ENCODE measurements at places on chromosomes 7 and 10. TPM values are rescaled to one million over a fixed set of nuclear protein-coding genes. Genes with fewer than 3 reads are reported as not detected.

The TMEM130 gene
- 0.17 TPM for total RNA-seq

The PGAM1 gene
- 207 TPM for total RNA-seq

The VAX1 gene
- total RNA-seq, result 0.58 TPM

The COBL gene
- 25.7 TPM for total RNA-seq

The GJD4 gene
- total RNA-seq, result 0.17 TPM

The TMEM60 gene
- 16.1 TPM for total RNA-seq

The MMRN2 gene
- 5.5 TPM for total RNA-seq

The GDF10 gene
- total RNA-seq, result 0.57 TPM

The KIAA1549 gene
- 24.4 TPM for total RNA-seq

DNA sequence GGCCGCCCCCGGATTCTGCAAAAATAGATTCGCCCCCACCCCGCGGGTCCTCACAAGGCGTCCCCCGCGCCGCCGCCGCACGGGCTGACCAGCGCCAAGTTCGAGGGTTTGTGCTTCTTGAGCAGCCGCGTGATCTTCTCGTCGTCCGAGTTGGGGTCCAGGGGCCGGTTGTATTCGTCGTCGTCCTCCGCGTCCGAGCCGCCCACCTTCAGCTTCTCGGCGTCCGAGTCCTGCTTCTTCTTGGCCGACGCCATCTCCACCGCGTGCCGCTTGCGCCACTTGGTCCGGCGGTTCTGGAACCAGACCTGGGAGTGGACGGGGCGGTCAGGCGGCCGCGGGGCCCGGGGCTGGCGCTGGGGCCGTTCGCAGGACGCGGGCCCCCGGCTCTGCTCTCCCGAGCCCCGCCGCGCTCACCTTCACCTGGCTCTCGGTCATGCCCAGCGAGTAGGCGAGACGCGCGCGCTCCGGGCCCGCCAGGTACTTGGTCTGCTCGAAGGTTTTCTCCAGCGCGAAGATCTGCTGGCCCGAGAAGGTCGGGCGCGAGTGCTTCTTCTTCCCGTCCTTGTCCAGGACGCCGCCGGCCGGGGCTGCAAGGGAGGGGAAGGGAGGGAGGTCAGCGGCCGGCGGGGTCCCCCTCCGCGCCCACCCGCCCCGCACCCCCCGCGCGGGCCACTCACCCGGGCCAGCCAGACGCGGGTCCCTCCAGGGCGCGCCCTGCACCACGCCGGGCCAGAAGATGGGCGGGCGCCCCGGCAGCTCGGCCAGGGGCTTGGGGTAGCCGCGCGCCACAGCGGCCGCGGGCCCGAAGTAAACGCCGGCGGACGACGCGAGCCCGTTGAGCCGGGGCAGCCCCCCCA is 853 bp downstream of the NKX6-2 start:
- DNase-seq, result no peak

DNA sequence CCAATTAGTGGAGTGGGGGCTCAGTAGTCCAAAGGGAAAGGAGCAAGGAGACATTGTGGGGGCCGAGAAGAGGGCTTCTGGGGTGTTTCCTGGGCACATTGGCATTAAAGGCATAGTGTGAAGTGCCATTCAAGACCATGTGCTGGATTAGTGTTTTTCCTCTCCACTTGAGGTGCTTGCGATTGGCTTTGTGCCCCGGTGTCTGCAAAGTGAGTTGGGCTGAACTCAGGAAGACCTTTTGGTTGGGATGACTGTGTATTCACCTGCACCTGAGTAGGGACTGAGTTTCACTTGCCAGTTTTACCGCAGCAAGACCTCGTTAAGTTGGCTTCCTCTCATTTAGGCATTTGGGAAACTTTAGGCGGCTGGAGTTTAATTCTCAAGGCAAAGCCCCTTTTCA is 73.0 kb downstream of the TCF7L2 start:
- no peak for DNase-seq

GRCh38 chr7:91784469-91784868 is 96.0 kb downstream of the MTERF1 start:
- no peak for DNase-seq

DNA sequence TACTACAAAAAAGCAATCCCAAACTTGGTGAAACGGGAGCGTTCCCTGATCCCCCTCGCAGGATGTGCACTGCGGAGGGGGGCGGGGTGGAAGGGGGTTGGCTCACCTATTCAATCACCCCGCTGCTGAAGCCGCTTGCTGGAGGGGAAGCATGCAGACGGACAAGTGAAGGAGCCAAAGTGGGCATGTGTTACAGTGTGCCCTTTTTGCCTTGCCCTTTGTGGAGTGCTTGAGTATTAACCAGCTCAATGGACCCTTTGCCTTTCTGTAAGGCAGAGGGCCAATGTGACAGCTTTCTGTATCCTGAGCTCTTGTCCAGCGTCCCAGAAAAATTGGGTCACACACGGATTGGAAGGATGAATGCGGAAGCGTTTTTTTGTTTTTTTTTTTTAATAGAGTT is 348.9 kb upstream of the NPSR1 start:
- no peak for DNase-seq

DNA sequence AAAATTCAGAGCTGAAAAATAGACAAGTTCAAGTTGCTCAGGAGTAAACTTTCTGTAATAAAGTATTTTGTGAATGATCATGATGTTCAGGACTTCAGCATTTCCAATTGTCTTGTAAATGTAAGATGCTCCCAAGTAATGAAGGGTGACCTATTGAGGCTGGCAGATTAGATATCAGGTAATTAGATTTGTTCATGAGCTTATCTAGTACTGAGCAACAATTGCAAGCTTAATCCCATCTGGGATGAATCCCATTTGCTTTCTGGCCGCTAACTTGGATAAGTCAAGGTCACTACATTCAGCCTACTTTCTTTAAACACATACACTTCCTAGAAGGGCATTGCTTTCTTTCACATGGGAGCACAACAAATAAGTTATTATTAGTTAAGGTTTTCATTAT is 82.4 kb upstream of the ITGB1 start:
- no peak for DNase-seq

GRCh38 chr7:43771128-43771527 is 12.6 kb downstream of the BLVRA start:
- DNase-seq, result peak; percentile 15

DNA sequence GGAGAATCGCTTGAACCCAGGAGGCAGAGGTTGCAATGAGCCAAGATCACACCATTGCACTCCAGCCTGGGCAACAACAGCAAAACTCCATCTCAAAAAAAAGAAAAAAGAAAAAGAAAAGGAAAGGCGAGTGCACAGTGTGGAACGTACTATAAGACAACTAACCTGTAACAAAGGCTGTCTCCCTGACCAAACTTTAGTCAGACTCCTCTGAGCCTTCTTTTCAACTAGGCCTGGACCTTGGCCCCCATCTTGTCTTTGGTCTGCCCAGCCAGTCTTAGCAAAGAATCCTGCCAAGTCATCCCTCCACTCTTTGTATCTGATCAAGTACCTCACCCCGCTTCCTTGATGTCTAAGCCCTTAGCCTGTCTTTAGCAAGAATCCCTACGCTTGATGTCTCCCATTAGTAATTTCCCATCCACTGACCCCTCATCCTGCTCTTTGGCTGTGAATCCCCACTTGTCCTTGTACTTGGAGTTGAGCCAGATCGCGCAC is 68.9 kb upstream of the KDM7A start:
- DNase-seq, result no peak

GRCh38 chr10:13072339-13072738 is 27.6 kb upstream of the OPTN start:
- no peak for DNase-seq

DNA sequence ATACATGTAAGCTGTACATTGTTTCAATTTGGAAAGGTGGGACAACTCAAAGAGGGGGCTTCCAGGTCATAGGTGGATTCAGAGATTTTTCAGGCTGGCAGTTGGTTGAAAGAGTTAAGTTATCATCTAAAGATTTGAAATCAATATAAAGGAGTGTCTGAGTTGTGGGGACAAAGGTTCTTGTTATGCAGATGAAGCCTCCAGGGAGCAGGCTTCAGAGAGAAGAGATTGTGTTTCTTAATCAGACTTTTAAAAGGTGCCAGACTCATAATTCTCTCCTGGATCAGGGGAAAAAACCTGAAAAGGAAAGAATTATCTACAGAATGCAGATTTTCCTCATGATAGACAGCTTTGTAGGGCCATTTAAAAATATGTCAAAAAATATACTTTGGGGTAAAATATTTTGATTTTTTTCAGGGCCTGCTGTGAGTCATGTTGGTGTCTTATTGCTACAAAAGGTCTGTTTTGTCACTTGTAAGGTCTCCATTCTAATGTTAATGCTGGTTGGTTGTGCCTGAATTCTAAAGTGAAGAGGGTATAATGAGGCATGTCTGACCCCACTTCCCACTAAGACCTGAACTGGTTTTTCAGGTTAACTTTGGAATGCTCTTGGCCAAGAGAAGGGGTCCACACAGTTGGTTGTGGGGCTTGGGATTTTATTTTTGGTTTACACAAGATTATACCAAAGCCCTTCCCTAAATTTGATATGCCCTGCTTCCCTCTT is 52.7 kb upstream of the PRSS1 start:
- no peak for DNase-seq

DNA sequence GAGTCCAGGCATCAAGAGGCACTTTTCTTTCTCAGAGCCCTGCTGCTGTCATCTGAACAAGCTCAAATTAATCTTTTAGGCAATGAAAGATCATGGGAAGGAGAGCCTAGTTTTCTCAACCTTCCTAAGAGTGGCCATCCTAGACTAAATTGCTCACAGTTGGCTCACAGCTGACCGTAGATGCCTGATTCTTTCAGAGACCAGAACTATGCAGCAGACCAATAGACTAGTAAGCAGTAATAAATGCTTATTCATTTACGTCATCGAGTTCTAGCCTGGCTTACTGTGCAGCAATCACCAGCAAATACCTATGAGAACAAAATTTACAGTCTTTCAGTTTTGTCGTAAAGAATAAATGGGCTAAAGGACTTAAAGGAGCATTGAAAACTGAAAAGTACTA is 602.9 kb upstream of the GHITM start:
- DNase-seq, result no peak

- no peak for DNase-seq
Measured at GRCh38 chr7:134616611-134617010, 30.0 kb upstream of the BPGM start.

All from type B pancreatic cell (in vitro differentiated cells).